NB4 (cell line): ENCODE measurements at places on chromosomes 12 and 14.
A peak's percentile ranks its signal among the peaks of the same experiment; 100 is the strongest.

- no peak for DNase-seq
Measured at GRCh38 chr12:28144059-28144458, 46.2 kb upstream of the CCDC91 start.

DNA sequence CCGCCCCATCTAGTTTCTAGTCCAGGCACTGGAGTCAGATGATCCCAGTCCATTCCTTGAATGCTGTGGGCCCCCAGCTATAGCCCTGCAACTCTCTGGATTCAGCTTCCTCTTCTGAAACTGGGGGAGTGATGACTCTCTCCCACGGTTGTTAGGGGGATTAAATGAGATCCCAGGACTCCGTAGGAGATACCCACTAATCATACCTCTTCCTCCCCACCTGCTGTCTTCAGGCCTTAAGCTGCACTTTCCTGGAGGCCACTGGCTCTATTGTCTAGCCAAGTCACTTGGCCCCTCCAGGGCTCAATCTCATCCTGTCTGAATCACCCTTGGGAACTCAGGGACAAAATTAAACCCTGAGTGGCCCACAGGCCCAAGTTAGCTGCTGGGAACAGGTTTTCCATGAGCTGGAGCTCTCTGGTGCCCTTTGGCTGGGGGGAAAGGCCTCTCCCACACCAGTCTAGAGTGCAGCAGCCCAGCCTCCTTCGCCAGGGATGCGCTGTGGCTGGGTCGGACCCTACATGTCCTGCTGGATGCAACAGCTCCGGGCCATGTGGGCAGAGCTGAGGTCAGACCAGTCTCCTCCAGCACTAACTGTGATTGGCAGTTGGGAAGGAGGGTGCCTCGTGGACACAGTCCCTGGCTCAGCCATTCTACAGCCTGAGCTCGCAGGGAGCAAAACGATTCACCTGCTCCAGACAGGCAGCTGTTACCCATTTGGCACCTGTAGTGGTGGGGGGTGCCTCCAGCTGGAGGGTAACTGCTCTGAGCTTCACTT is 6.0 kb upstream of the ASB2 start:
- DNase-seq, result no peak

DNA sequence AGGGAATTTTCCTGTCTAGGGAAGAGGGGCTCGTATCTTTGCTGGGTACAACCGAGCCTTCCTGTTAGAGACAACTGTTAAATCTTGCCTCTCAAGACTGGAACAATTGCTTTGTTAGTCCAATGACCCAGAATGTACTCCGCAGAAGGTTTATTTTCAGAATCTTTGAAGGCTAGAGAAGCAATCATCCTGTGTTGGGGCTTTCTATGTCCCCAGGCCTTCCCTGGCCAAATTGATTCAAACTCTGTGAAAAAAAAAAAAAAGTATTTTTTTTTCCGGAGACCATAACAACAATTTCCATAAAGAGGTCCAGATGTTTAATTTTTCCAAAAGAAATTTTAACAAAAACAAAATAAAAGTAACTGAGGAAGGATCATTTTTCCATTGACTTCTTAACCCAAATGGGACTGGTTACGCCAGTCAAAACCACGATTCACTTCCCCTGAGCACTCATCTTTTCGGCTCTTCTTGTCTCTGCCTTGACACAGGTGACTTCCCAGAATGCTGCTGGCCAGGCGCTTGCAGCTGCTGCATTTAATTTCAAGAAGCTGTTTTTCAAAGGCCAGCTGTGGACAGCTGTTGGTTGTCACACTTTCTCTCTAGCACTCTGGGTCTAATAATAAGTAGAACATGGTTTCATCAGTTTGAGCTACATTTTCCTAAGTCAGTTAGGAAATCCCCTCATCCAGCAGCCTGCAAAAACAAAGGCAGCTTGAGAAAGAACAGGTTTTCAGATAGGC is 81.6 kb upstream of the MANSC4 start:
- peak; percentile 18 for DNase-seq

- DNase-seq, result no peak
Measured at GRCh38 chr12:75568393-75568792, 57.0 kb upstream of the KRR1 start.

DNA sequence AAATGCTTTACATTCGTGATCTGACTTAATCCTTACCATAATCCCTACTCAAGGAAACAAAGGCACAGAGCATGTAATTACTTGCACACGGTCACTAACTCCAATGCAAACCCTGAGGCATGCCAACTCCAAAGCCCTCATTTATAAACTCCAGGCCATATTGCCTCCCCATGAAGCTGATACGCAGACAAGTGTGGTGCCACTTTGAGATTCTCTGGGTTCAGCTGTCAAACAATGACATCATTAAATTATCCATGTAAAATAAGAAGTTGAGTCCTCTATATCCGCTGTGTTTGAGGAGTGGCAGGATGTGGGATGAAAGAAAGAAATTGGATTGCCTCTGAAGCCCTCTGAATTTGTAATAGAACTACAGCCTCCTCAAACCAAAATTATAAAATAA is 62.8 kb downstream of the ANO4 start:
- no peak for DNase-seq

DNA sequence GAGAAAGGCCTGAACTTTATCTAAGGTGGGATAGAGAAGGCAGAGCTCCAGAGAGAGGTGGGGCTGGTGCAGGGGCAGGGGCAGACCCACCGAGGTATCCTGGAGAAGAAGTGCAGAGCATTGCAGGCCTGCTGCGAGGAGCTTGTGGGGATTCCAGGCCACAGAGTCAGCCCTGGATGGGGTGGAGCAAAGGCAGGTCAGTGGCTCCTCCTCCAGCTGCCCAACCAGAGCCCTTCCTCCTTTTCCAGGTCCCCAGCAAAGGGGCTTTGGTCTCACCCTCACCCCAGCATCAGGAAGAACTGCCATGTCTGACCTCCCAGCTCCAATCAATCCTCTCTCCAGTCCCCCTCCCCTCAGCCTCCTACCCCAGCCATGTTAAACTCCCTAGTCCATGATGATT is 19.8 kb upstream of the ZNF740 start:
- DNase-seq, result no peak

DNA sequence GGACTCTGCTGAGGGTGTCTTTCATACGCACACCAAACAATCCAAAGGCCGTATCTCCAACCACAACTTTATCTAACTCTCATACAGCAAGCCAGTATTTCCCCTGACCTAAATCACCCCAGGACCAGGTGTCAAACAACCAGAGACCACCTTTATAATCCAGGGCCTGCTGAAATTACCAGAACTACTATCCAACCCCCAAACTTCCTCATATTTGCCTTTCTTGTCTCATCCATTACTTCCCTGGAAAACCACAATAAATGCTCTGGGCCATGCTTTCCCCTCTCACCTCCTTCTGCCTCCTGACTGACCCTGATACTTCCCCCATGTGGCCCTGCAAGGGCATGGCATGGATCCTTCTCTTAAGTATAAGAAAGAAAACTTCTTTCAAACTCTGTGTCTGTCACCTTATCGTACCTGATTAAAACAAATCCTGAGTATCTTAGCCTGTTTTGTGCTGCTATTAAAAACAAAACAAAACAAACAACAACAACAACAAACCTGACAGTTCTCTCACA is 44.7 kb upstream of the CRACR2A start:
- DNase-seq, result peak; percentile 17

DNA sequence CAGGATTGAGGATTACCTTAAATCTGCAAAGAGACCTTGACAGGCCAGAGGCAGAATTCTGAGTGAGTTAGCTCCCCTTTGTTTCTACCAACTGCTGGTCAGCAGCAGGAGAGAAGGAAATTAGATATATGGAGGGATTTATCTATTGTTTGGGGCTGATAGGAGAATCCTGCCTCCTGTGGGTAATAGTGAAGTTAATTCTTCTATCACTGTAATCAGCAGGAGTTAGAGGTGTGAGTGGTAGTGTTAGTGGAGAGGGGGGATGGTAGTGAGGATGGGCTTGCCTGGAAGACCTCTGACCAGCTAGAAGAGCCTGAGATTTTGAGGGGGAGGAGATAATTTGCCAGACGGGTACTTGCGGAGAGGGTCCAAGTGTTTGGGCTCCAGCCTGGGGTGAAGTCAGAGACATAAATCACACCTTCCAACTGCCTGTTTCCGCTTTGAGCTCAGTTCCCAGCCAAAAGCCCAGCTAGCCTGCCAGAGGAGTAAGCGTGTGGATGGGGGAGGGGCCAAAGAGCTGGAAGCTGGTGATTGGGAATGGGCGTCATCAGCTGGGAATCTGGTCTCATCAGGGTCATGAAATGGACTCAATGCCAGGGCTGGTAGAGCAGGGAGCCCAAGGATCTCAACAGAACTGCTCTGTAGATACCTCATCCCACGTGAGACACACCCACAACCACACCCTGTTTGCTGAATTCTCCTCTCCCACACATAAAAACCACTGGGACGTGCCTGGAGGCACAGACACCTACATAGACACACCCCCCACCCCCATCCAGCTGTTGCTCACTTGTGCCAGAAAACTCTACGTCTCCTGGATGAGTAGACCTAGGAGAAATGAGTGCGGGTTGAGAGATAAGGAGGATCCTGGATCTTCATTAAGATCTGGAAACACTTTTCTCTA is 13.1 kb upstream of the ITGA5 start:
- peak; percentile 52 for DNase-seq

DNA sequence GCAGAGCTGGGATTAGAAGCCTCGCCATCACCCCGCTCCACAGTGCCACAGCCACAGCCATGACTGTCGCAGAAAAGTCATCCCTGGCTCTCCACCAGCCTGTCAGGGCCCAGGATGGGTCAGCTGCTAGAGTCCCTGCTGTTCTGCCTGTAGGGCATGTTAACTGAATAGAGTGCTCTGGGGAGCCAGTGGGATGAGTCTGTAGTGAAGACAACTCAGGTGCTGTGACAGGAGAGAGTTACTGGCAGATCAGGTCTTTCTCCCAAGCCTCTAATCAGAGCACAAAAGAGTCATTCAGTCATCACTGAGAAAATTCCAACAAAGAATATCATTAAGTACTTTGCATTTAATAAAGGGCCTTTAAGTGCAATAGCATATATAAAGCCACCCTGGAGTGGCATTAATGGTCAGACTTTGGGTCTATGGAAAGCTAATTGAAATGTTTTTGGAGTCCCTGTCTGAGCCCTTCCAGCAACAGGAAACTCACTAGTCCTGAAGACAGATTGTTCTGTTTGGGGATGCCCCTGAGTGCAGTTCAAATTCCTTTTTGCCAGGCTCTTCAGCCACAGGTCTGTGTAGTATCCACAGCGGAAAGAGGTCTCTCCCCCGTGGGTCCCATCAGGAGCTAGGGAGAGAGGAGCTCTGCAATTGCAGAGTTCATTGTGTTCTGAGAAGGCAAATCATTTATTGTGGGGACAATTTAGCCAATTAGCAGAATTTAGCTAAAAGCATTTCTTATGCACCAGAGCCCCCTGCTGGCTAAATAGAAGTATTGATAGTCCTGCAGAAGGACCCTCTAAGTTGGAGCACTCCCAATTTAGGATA is 45.2 kb upstream of the C14orf132 start:
- peak; percentile 55 for DNase-seq

DNA sequence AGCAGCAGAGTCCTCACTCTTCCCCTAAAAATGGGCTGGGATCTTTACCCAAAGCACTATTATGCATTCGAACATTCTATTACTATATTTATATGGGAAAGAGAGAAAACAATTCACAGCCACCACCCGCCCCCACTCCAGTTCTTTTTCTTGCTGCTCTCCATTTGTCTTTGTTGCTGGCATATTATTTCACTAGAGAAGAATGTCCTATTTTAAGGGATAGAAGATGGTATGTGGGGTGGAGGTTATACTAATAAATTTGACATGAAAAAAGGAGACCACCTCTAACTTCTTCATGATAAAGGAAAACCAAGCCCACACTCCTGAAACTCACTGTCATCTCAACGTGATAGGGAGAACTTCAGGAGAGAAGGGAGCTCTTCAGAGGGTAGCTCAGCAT is 28.5 kb upstream of the NTF3 start:
- DNase-seq, result no peak

GRCh38 chr14:86296173-86296572 is 766.2 kb downstream of the FLRT2 start:
- no peak for DNase-seq

- DNase-seq, result no peak
Measured at GRCh38 chr12:32870716-32871115, 25.9 kb downstream of the PKP2 start.

GRCh38 chr14:71918955-71919354 is 13.3 kb upstream of the RGS6 start:
- DNase-seq, result no peak
